ENCODE measurements at places on chromosomes 6 and 20.

GRCh38 chr6:34276881-34277762 lies 28.3 kb upstream of the SMIM29 start:
- DNase-seq, result no peak

DNA sequence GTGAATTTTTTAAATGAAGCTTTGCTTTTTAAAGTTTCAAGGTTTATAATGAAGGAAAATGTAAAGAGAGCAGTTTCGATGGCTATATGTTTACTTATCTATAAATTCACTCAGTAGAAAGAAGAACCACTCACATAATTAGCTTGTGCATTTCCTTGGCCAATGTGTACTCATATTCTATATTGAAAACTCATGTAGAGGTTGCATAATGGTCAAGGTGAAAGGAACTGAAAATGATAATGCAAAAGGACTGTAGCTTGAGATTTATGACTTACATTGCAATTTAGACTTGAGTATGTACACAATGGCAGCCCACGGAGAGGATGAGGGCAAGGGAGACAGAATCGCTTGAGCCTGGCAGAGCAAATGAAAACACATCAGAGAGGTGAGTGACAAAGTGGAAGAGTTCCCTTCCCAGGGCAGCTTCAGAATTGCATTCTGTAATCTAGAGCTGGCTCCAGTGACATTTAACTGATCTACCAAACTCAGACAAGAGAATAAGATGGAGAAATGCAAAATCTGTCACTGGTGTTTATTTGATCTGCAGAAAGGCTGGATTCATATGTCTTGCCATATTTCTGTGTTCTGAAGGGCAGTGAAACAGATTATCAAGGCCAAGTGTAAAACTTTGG lies 191.8 kb downstream of the TMEM200A start:
- DNase-seq, result no peak

GRCh38 chr6:46279874-46280273 lies 109.1 kb upstream of the ENPP5 start:
- no peak for DNase-seq

GRCh38 chr6:85669735-85670194 lies 27.1 kb upstream of the SYNCRIP start:
- peak; percentile 75 for DNase-seq

GRCh38 chr20:63117661-63118302 lies 98.1 kb downstream of the YTHDF1 start:
- no peak for DNase-seq

Measured in KBM-7 (cell line).